ENCODE measurements at places on chromosomes 1 and 21.

DNA sequence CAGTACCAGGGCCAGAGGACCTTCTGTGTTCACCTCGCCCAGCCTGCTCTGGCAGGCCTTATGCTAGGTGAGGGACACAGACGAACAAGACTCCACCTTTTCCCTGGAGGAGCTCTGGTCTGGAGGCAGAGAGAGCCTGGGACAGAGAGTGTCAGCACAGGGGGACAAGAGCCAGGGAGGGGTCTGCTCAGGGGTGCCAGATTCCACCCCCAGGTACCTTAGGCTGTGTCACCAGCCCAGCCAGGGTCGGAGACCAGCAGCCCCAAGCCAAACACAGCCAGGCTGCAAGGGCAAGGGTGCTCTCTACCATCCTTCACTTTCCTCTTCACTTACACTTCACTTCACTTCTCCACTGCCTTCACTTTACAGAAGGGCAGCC lies 4.3 kb upstream of the LRP8 start:
- DNase-seq: no peak

DNA sequence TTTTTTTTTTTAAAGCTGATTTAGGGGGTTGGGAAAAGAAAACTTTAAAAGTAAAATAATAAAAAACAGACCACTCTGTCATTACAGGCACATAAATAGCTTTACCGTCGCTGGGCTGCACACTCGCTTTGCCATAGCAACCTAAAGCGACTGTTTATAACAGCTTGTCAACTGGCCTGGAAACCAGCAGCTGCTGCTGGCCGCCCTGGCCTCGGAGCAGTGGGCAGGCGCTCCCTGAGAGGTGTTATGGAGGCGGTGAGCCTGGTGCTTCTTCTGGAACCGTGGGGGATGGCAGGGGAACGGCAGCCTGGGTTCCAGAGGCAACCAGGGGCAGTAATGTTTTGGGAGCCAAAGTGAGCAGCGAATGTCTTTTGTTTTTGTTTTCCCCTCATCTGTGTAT lies 45.7 kb downstream of the ATP2B4 start:
- no peak for DNase-seq

GRCh38 chr1:7659514-7659913 lies 111.6 kb upstream of the VAMP3 start:
- no peak for DNase-seq

DNA sequence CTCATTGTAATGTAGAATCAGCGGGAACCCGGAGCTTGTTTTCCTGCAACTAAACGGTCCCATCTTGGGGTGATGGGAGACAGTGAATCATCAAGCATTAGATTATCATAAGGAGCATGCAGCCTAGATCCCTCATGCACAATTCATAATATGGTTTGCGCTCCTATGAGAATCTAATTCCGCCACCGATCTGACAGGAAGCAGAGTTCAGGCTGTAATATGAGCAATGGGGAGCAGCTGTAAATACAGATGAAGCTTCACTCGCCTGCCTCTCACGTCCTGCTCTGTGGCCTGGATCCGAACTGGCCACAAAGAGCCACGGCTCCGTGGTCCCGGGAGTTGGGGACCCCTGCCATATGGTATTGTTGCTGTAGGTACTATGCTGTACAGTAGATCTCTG lies 1.6 kb downstream of the IFI44 start:
- no peak for DNase-seq

DNA sequence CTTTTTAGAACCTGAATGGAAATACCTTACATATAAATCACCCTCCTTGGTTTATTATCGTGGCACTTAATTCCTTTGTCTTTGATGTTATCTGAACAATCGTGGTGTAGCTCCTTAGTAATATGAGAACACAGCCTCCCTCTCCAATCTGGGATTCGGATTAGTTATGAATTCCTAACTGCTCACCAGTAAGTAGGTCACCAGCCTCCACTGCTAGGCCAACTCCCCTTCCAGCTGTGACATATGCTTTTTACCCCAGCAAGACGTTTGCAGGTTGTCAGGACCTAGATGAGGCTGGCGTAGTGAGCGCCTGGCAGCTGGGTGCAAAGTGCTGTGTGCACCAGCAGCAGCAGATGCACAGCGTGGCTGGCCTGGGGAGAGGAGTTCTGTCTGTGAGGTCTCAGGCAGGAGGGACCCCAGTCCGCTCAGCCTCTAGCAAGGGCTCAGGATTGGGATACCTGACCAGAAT lies 38.2 kb downstream of the NTPCR start:
- no peak for DNase-seq

DNA sequence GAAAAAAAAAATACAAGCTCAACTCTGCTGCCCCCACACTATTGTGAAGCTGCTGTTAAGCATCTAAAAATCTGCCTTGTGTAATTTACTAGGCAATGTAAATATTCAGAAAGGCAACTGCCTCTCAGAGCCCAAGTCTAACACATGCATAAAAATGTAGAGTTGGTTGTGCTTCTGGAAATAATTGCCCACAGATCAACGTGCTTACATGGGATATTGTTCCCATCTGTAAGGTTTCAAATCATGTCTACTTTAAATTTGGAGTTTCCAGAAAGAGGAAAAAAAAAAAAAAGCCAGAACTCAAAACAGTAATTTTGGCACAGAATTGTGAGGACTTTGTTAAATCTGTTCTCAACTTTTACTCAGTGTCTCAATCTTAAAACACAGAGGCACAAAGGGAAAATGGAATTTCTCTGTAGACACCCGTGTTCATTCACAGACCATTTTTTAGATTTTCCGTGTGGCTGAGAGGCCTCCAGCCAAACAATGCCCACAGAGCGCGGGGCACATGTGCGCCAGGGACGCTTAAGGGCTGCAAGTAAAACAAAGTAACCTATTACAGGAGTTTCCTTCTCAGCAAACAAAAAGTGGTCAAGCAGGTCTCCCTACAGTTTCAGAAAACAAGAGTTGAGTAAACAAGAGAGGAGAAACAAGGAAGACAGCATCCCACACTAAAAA lies 115.5 kb downstream of the RERE start:
- DNase-seq: no peak

GRCh38 chr1:181989261-181989920 lies 72.1 kb downstream of the ZNF648 start:
- DNase-seq: no peak

GRCh38 chr21:20971296-20971921 lies 26.8 kb upstream of the NCAM2 start:
- no peak for DNase-seq

GRCh38 chr1:14857436-14858195 lies 259.1 kb downstream of the KAZN start:
- no peak for DNase-seq

- DNase-seq: no peak
These were observed 20.5 kb upstream of the NRDC start for GRCh38 chr1:51899022-51899421.

- no peak for DNase-seq
These were observed 7.8 kb downstream of the ERG start for GRCh38 chr21:38490411-38491020.

DNA sequence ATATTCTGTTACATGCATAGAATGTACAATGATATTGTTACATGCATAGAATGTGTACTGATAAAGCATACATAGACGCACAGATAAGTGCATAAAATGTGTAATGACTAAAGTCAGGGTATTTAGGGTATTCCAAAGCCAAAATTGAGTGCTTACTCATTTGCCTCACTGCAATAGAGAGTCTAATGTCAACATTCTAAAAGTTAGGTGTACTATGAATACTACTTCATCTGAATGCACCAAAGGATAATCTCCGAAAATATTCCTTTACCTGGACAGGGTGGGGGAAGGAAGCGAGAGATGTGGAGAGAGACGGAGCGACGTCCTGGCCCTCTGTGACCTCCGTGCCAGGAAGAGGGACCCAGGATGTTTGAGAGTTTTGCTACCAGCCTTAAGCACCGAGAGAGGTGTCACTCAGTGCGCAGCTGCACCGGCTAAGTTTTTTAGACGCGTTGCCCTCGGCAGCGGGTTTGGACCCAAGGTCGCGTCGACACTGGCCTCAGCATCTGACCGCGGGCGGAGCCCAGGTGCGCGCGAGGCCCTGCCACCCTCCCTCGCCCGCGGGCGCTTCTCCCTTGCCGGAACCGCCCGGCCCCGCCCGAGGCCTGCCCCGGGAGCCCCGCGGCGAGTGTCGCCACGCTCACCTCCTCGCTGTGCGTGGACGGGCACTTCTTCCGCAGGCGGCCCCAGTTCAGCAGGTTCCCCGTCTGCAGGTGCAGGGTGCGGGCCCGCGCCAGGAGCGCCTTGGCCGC lies 660 bp downstream of the GCLM start:
- peak; percentile 32 for DNase-seq

GRCh38 chr1:170337413-170337994 lies 191.7 kb downstream of the NTMT2 start:
- DNase-seq: no peak

- DNase-seq: no peak
These were observed 64.2 kb upstream of the CR2 start for GRCh38 chr1:207389728-207390464.

GRCh38 chr1:173175514-173176145 lies 31.5 kb downstream of the TNFSF4 start:
- no peak for DNase-seq

DNA sequence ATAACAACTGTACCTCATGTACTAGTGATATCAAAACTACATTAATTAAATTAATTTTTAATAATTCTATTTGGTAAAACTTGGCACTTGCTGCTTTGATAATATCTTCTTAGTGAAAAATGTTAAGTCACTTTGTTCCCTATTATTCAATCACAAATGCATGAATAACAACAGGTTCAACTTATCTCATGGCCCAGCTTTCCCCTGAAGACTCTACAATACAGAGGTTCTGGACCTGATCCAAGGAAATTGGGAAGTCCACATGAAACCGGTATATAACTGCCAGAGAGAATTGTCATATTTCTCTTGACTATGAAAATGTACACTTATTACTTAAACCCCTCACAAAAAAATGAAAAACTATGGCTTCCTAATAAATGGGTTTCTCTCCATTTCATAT lies 33.9 kb upstream of the PTPRC start:
- no peak for DNase-seq

DNA sequence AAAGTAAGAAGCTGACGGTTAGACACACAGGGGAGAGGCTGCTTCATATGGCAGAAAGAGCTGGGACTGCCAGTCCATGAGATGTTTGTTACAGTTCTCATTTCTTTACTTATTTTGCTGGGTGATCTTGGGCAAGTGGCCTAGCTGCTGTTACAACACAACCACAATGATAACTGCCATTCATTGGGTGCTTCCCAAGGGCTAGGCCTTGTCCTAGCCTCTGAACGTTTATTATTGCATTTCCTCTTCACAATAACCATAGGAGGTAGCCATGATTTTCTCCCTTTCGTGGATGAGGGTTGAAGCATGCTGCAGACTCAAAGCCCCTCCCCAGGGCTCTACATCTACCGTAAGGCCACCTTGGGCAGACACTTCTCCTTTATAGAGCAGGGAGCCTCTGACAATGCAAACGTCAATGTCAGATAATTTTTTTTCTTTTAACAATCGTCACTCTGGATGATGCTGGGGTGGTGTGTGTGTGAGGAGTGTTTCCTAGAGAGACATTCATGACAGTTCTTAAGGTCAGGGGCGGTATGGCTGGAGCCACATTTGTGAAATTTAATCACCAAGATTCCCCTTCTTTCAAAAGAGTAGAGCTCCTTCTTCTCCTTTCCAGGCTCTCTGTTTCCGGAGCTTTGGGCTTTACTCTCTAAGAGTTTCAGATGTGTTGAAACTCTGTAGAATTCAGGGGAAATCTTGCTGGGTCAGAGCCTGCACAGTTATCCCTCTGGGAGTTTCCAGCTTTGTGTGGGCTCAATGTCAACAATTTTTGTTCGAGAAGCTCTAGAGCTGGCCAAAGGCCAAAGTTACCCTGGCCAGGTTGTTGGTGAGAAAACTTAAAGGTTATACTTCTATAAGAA lies 138.5 kb upstream of the SGIP1 start:
- DNase-seq: no peak

DNA sequence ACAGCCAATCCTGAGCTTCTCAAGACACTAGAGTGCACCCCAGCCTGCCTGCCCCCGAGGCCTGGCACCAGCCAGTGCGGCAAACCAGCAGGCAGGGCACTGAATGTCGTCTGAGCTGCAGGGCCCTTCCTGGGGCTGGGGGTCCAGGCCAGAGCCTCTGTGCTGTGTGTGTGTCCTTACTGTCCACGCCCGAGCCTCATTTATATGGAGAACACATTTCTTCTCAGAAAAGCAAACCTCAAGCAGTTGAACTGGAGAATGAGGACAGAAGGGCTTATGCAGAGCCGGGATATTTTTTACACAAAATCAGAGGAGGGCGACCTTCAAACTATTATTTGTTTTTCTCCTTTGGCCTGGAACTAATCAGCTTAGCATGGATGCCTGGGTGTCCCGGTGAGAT lies 52.7 kb downstream of the POFUT2 start:
- DNase-seq: no peak

DNA sequence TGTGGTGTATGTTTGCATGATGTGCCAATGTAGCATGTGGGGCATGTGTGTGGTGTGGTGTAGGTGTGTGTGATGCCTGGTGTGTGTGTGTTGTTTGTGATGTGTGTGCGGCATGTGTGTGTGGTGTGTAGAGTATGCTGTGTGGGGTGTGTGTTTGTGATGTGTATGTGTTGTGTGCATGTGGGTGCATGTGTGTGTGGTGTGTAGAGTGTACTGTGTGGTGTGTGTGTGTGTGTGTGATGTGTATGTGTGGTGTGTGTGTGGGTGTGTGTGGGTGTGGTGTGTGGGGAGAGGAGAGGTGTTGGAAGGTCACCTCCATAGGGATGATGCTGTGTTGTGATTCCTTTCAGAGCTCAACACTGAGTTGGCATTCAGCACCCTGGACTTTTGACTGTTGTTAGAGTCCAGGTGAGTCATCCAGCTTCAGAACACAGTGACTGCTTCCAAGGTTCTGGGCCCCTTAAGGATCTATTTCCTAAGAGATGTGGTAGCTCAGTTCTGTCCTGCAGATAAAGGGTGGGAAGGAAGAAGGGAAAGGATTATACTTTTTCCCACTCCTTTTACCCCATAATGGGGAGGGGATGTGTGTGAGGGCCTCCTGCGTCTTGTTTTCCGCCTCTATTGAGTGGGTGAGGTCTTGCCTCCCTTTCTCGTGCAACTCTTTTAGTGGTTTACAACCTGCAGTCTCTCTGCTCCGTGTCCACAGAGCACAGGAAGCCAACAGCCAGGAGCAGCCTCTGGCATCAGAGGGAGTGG lies 47.6 kb downstream of the RHOU start:
- no peak for DNase-seq

GRCh38 chr1:40014812-40015594 lies 25.5 kb upstream of the CAP1 start:
- no peak for DNase-seq

DNA sequence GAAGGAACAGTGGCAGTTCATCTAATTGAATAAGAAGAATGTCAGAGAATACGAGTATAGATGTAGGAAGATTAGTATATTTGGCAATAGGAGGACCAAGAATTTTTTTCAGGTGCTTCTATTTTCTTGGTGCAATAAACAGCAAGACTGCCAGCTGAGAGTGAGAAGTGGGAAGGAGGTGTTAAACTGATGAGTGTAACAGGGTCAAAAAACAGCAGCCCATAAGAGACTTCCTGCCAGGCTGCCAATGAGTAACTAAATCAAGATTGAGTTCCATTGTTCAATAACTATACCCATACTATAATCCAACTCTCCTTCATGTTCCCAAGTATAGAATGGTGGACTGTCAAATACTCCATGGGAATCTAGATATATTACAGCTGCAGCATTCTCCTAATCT lies 28.7 kb downstream of the LYST start:
- no peak for DNase-seq
